Caki2 (cell line): ENCODE measurements at places on chromosomes 11 and 22. TPM values are rescaled to one million over a fixed set of nuclear protein-coding genes. Genes with fewer than 3 reads are reported as not detected.
A peak's percentile ranks its signal among the peaks of the same experiment; 100 is the strongest.

The TRPM5 gene
- total RNA-seq: not detected in 2 replicates

The TEX12 gene
- not detected in 2 replicates for total RNA-seq

The NLRP10 gene
- not detected in 2 replicates for total RNA-seq

The DDI1 gene
- not detected in 2 replicates for total RNA-seq

The ZBED4 gene
- 8.8 and 13.7 TPM in 2 replicates for total RNA-seq

The KRTAP5-2 gene
- total RNA-seq: not detected in 2 replicates

The LARGE2 gene
- total RNA-seq: not detected in 2 replicates

GRCh38 chr11:95519912-95520311 is 269.7 kb downstream of the FAM76B start:
- DNase-seq: no peak

DNA sequence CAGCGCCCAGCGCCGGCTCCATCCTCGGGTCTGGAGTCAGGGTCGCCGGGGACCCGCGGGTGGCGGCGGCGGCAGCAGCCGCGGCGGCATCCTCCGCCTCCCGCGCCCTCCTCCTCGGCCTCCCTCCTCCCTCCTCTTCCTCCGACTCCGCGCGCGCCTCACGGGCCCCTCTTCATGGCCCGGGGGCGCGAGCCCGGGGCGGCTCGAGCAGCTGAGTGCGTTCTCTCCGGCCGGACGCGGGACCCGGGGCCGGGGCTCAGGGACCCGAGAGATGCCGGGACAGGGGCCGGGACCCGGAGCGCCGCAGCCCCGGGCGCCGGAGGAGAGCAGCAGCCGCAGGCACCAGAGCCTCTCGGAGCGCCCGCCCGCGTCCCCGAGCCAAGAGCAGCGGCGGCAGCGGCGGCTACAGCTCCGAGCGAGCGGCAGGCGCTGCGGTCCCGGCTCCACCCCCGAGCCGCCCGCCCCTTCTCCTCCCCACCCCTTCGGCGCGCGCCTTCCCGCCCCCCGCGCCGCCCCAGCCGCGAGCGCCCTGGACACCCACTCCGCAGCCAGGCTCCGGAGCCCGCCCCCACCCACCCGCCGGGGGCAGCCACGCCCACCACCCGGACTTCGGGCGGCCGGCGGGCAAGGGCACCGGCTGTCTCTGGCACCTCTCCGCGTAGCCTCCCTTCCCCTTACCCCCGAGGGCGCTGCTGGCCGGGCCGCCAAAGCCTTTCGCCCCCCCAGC is at the start of gene CHST1:
TSS of gene CHST1 (minus strand) at position 417 of the 727 bp plus-strand sequence. CDS start 14,699 bp downstream, outside the sequence.
- peak; percentile 18 for DNase-seq

- DNase-seq: no peak
Observed at GRCh38 chr11:87136236-87136635, 98.5 kb downstream of the TMEM135 start.

DNA sequence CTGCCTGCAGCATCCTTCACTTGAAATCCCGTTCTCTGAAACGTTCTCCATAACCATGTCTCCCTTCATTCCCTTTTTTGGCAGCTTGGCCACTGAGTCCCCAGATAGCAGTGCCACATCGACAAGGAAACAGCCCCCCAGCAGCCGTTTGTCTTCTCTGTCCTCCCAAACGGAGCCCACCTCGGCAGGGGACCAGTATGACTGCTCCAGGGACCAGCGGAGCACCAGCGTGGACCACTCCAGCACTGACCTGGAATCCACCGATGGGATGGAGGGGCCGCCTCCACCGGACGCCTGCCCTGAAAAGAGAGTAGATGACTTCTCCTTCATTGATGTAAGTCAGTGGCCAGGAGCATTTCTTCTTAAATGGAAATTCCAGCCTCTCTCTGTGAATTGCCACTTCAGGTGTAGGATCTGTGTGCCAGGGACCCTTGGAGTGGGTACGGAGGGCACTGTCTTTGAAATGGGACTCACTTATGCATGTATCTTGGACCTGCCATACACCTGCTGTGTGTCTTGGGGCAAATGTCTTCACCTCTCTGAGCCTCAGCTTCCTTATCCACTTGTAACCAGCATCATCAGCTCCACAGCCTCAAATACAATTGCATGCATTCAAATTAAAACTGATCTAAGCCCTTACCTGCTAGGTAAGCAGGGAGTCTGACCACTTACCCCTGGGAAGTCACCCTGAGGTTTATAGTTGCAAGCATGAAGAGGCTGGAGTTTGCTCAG is 25.3 kb upstream of the CRYBB3 start:
- no peak for DNase-seq
